ENCODE measurements at places on chromosomes 7 and 10.

- no peak for DNase-seq
Measured at GRCh38 chr7:96720843-96721242, 11.2 kb upstream of the SEM1 start.

DNA sequence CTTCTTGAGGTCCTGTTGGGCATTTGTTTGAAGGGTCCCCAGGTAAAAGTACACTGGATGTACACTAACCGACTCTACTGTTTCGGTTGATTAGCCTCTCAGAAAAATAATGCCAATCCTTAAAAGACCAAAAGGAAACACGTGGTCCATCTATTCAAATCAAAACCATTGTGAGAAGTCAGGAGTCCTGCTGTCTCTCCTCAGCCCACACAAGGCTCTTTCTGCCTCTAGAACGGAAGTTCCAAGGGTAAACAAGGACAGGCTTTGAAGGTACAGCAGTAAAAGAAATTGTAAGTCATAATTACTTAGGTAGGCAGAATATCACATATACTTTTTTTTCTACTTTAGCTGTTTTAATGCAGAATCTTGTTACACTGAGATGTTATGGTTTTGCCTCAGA lies 71.7 kb upstream of the TPK1 start:
- DNase-seq: no peak

DNA sequence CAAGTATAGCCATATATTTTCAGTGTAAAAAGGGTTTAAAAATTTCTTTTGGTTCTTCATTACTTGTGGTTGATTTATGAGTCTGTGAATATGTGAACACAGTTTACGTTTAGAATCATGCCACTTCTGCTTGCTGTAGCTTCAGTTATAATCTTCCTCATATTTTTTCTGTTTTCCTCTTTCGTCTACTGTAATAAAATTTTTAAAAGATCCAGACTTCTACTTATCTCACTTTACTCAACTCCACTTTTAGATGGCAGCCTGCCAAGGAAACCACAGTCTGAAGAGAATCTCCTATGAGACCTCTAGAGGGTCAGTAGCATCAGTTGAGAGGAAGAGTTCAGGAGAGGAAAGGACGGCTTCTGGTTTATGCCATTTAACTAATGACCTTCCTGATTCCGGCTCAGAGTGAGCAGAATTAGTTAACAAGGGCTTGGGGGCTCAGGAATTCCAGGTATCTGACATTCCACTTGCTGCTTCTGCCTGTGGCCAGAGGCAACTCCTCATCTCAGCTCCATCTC lies 21.4 kb downstream of the CREB5 start:
- no peak for DNase-seq

DNA sequence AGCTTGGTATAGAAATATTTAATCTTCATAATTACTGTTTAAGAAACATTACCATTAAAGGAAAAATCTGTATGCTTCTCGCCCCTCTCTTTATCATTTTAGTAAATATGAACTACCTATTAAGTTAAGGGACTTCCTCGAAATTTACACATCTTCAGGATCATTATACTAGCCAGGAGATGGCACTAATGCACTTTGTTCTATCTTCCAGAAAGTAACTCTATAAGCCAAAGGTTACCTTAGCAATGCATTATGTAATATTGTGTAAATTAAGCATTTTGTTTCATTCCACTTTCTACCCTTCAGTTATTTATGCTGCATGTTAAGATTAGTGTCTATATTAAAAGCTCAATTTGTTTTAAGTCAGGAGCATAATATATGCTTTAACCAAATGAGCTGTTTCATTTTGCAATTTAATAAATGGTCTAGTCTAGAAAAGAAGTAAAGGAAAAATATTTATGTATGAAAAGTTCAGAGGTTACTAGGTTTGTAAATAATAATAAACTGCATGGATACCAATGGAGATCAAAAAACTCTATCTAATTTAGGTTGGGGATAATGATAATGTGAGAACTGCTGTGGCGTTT lies 128.5 kb downstream of the ANKRD7 start:
- DNase-seq: no peak

DNA sequence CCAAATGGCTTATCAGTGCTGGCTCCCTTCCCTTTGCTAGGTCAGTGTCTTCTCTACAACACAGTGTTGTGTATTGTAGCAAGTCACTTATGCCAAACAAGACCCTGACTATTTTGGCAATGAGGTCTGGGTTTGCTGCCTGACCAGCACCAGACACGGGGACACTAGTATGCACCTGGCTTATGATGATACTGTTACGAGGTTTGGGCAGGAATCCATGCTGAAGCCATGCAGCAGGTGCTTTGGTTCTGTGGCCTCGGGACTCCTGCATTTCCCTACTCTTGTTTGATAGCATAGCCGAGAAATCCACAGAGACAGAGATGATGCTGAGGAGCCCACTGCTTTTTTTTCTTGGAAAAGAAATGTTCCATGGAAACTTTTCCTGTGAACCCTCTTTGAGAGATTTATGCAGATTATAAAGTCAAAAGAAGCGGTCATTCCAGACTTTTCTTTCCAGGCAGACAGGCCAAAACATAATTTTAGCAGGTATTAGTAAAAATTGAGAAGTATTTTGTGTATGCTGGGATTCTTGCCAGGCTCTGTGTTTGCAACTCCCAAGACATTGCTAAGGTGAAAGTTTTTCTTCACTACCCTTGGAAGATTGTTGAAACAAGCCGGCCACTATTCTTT lies 291.1 kb downstream of the BBS9 start:
- DNase-seq: no peak

DNA sequence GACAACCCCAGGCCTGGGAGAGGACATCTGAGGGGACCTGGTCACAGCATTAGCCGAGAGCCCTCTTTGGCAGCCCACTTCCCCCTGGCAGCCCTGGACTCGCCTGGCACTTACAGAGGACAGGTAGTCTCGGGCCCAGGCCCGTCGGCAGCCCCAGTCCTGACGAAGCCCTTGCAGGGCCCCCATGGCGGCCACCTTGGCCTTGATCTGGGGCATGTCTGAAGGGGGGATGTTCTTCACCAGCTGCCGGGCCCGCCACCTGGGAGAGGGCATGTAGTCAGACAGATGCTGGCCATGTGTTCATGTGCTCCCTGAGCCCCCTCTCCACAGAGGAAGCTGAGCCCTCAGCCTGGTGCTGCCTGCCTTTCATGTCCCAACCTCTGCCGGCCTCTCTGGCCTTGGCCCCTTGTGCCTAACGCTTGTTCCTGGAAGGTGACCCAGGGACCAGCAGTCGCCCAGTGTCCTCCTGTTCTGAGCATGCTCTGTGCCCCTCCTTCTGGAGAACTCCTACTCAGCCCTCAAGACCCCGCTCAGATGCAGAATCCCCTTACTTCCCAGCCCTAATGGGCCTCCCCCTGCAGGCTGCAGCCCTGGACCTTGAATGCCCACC lies 13.9 kb downstream of the MYO1G start:
- no peak for DNase-seq

GRCh38 chr10:123170961-123171360 lies 16.8 kb downstream of the BUB3 start:
- DNase-seq: no peak

- no peak for DNase-seq
Measured at GRCh38 chr10:69934768-69935167, 117.9 kb upstream of the MACROH2A2 start.

DNA sequence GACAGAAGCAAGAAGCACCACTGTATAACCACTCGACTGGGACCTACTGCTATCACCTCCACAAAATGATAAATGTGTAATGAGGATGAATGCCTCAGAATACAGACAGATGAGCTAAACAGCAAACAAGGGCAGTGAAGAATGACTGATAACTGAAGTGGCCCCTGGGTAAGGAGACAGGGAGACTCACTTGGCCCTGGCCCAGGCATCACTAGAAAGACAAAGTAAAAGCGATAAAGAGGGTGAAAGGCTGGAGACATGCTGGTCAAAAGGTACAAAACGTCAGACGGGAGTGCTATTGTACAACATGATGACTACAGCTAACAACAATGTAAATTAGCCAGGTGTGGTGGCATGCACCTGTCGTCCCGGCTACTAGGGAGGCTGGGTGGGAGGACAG lies 27.8 kb upstream of the APBB1IP start:
- no peak for DNase-seq

- no peak for DNase-seq
Measured at GRCh38 chr7:89238156-89238555, 442.6 kb upstream of the TEX47 start.

DNA sequence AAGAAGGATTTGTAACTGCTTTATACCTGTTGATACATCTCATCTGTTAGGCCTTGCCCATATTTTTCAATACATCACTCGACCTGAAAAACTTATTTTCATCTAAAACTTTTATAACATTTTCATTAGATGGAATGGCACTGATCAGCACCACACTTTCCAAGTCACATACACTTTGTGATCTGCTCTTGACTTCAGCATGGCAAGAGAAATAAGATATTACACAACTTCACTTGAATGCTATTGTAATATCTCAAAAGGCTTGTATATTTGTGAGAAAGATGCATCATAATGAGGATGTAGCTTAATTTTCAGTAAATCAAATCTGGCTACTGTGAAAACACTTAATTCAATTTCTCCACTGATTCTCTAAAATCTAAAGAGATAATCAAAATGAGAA lies 126.2 kb downstream of the MICU1 start:
- DNase-seq: no peak

DNA sequence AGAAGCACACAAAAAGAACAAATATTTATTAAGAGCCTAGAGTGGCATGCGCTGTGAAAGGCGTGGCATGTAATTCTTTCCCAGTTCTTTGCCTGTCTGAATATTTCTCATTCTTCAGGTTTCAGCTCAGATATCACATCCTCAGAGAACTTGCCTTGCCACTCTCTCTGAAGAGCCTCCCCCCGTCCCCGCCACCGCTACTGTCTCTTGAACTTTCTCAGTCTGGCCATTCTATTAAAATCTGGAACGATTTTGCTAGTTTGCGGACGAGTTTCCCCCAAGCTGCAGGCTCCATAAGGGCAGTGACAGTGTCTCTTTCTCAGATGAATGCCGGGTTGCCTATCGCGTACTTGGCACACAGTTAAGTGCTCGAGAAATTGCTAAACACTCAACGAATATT lies 787 bp upstream of the PLEKHA1 start:
- DNase-seq: no peak

GRCh38 chr7:7969306-7970236 lies 975 bp downstream of the GLCCI1 start:
- DNase-seq: peak; percentile 34

GRCh38 chr10:12041766-12042408 lies 722 bp downstream of the UPF2 start:
- no peak for DNase-seq

DNA sequence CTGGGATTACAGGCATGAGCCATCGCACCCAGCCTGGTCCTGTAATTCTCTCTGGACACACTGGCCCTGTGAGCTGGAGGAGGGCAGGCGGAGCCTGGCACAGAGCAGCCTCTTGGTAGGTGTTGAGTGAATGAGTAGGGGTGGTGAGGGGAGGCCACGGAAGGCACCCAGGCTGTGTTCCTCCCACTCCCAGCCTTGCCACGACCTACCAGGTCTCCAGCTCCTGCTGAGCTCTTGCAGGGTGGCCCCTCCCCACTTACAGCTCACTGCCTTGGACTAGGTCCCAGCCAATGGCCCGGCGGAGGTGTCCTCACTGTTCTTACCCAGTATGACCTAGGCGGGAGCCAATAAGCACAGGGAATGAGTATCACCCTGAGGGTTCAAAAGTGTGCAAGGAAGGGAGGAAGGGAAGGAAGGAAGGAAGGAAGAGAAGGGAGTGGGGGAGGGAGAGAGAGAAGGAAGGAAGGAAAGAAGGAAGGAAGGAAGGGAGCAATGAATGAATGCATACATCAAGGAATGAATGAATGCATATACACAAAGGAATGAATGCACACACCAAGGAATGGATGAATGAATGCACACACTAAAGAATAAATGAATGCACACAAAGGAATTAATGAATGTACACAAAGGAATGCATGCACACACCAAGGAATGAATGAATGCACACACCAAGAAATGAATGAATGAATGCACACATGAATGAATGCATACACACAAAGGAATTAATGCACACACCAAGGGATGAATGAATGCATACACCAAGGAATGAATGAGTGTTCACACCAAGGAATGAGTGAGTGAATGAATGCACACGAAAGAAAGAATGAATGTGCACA lies 45.5 kb downstream of the GTF2IRD1 start:
- no peak for DNase-seq

DNA sequence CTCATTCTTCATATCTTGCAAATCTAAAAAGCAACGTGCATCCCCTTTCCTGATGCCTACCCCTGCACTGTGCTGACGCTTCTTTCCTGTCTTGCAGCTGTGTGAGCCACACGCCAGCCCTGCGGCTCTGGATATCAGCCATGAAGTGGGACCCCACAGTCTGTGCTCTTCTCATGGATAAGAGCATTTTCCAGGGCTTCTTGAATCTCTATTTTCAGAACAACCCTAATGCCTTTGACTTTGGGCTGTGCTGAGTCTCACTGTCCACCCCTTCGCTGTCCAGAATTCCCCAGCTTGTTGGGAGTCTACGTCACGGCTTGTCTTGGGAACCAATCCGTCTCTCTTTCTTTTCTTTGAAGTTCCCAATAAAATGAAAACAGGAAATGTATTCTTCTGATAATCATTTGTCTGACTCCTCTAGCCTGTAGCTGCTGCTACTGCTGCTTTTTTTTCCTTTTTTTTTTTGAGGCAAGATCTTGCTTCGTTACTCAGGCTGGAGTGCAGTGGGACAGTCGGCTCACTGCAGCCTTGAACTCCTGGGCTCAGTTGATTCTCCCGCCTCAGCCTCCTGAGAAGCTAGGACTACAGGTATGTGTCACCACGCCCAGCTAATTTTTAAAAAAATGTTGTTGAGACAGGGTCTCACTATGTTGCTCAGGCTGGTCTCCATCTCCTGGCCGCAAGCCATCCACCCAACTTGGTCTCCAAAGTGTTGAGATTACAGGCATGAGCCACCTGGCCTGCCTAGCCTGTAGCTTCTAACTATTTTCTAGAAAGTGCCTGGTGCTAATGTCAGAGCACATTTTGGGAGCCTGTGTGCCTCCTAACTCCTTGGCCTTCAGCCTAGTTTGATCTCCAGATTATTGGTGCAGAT lies 30.3 kb downstream of the GSTO2 start:
- DNase-seq: no peak

- no peak for DNase-seq
Measured at GRCh38 chr7:24502135-24502488, 71.1 kb upstream of the PALS2 start.

DNA sequence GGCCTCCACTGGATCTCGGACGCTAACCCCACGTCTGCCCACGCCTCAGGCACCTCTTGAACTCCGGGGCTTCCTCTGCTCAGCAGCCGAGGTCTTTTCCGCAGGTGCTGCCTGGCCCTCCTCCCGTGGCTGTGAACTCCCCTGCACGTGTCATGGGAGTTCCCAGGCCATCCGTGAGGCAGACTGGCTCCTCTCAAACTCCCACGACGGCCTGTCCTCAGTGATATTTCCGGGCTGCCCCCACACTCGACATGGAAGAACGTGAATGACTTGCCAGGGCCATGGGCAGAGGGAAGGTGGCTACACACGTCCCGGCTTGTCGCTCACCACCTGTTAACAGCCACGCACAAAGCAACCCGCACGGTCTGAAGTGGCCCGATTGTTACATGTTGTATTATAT lies 110.9 kb downstream of the ADARB2 start:
- no peak for DNase-seq

Data from activated T-helper 1 cell treated with Interleukin-2 at 50 U/mL for 16 hours (primary cell).